ENCODE measurements at places on chromosomes 4 and X.

- DNase-seq, result no peak
Measured at GRCh38 chr4:1842993-1843448, 12.9 kb downstream of the LETM1 start.

DNA sequence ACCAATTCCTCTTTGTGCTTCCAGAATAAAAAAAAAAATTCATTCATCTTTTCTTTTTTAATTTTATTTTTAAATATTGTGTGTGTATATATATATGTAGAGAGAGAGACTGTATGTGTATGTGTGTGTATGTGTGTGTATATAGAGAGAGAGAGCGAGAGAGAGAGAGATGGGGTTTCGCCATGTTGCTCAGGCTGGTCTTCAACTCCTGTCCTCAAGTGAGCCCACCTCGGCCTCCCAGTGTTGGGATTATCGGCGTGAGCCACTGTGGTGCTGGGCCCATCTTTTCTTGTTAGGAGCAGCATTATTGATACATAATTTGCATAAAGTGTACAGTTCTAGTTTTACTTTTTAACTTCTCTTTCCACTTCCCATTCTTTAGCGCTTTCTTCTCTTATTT, 33.6 kb downstream of the KDM6A start:
- DNase-seq, result no peak

GRCh38 chr4:8422327-8422726, 18.2 kb downstream of the ACOX3 start:
- DNase-seq, result no peak

DNA sequence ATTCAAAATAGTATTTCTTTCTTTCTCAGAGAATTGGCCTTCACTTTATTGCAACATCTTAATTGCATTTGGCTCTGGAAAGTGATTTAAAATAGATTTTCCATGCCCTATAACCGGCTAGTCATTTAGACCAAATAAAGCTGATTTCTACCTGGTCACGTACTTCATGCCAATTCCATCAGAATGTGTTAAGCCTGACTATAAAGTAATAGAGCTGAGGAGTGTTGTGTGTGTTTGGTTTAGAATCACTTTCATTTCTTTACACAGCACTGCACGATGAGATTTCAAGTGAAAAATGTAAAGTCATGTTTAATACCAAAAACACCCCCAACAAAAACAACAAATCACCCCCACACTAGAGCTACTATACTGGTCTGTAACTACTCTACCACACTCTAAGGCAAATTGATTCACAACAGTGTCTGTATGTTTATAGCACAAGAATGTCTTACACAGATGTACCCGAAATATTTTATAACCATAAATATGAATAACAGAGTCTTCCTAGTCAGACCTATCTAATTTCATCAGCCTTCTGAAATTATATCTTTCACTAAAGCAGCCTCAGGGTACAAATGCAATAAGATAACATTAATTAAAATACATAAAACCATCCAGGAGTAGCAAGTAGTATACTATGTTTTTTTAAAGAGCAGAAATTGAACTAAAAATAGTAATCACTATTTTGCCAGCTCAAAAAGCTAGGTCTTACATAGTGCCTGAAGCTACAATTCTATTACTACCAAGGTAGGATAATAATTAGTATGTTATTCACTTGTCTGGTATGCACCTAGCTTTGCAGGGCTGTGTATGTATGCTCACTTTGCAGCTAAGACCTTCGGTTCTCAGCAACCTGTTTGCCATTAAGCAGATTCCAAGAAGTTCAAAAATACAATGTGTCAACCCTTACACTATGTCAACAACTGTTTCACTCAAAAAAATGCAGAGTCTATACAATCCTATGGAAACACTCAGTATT, 28.4 kb downstream of the APBB2 start:
- no peak for DNase-seq

DNA sequence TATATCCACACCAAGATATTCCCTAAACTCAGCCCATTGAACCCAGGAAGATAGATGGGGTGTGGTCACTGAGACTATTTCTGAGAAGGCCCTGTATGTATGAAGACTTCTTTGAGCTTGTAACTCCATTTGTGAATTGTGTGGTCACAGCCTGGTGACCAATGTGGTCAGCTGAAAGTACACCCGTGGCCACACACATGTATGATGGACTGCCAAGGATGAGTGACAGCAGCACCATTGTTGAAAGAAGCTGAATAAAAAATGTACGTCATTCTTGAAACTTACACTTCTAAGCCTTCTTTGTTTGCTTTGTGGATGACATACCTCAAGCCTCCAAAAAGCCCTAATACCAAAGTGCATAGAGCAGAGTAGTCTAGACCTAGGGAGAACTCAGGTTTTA, 581.4 kb downstream of the RAB28 start:
- DNase-seq, result no peak

Measured in stimulated activated CD4-positive, alpha-beta T cell treated with anti-CD3 and anti-CD28 coated beads, Interleukin-1b, Interleukin-23, amount 100 ng/mL, for 48 hours (primary cell).